Posterior cingulate gyrus (tissue), 11 donors: ENCODE measurements at places on chromosomes 5 and 9.
A peak's percentile ranks its signal among the peaks of the same experiment; 100 is the strongest.

- no peak for DNase-seq
Observed at GRCh38 chr9:111114486-111114885, 76.2 kb upstream of the LPAR1 start.

- DNase-seq: peak; percentile 33
Observed at GRCh38 chr9:129176701-129177442, 1.2 kb downstream of the IER5L start.

GRCh38 chr9:105330755-105331154, 86.3 kb downstream of the SLC44A1 start:
- no peak for DNase-seq

DNA sequence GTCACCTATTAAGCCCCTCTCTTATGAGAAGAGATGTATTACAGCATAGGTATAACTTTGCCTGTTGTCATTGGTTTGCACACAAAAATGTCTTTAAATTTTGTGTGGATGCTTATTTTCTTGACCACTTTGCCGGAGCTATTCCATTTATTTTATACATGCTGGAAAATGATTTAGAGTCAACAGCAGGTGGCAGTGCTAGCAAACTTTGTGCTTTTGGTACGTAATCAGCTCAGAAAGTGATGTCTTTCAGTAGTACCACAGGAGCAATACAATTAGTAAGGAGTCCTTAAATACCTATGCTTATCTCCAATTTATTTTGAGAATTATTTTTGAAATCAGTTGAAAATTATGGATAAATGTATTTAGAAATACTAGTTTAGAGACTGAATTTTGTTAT, 19.8 kb upstream of the NUDT12 start:
- DNase-seq: no peak

DNA sequence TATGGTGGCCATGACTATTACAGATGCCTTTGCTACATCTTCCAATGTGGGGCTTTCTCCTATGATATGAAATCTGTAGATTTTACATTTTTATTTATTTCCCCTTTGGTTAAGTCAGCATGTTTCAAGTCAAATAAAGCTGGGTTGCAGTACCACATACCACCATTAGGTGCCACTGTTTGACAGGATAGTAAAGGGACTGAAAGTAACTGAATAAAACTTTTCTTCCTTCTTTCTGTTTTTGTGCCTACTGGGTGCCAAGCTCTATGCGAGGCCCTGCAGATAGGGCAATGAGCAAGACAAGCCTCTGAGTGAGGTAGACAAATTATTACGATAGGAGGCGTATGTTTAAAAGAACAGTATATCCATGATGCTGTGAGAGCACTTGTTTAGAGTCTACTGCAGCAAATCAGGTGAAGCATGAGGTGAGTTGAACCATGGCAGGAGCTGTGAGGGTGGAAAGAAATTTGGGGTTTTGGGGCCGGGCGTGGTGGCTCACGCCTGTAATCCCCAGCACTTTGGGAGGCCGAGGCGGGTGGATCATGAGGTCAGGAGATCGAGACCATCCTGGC, 64.8 kb downstream of the GDNF start:
- no peak for DNase-seq

- no peak for DNase-seq
Observed at GRCh38 chr5:163305655-163306054, 131.7 kb upstream of the CCNG1 start.

GRCh38 chr5:123785162-123786071, 273.4 kb downstream of the CSNK1G3 start:
- DNase-seq: no peak

GRCh38 chr5:38011668-38012188, 171.9 kb upstream of the GDNF start:
- no peak for DNase-seq

- DNase-seq: no peak
Observed at GRCh38 chr9:133384736-133385321, 8.7 kb downstream of the STKLD1 start.

- no peak for DNase-seq
Observed at GRCh38 chr9:130359819-130360218, 84.9 kb upstream of the ASS1 start.

DNA sequence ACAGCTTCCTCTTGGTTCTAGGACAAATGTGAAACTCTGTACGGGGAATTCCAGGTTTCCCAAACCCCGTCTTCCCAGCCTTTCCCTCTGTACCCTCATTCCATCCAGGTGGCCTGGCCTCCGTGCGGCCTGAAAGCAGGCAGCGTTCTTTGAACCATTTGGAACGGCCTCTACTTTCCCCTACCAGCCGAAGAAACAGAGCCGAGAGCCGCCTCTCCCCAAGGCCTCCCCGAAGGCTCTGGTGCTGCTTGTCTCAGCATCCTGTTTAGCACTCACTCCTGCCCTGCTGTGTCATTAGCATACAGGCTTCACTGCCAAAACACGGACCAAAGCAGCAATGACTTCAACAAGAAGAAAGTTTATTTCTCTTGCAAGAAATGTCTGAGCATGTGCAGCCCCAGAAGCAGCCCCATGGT, 137.7 kb downstream of the HSD17B3 start:
- no peak for DNase-seq

GRCh38 chr5:95027775-95028174, 257.1 kb downstream of the MCTP1 start:
- DNase-seq: no peak

DNA sequence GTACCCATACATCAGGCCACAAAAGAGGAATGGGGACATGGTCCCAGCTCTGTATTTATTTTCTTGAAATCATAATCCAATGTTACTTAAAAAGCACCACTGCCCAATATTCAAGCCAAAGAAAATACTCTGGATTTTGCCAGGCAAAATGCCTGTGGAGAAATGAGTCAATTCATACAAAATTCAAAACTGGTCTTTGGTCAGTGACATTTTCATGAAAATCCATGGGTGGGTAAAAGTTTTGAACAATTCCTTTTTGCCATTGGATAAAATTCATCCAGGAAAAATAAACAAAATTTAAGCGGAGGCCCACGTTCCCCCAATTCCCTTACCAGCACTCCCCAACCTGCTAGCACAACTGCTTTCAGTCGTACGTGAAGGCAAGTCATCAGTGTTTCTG, 186.2 kb downstream of the GLIS3 start:
- DNase-seq: no peak
